ENCODE measurements at places on chromosomes 4 and X. TPM values are rescaled to one million over a fixed set of nuclear protein-coding genes. Genes with fewer than 3 reads are reported as not detected.

Gene SMARCA1
- 6.8 TPM for polyA plus RNA-seq

Gene ZAR1
- polyA plus RNA-seq, result not detected

Gene IL13RA1
- 12.9 TPM for polyA plus RNA-seq

Gene CXorf65
- not detected for polyA plus RNA-seq

Gene NUDT10
- 0.30 TPM for polyA plus RNA-seq

Gene ATP8A1
- 11.2 TPM for polyA plus RNA-seq

Gene FAT1
- polyA plus RNA-seq, result 26.6 TPM

Gene UGT2B15
- polyA plus RNA-seq, result 40.6 TPM

Gene CHIC1
- 3.6 TPM for polyA plus RNA-seq

Gene CWH43
- not detected for polyA plus RNA-seq

Gene P2RY8
- 0.38 TPM for polyA plus RNA-seq

Gene IBSP
- not detected for polyA plus RNA-seq

Gene BRS3
- 0.21 TPM for polyA plus RNA-seq

Gene RBM46
- polyA plus RNA-seq, result 0.04 TPM

Gene RLIM
- 5.6 TPM for polyA plus RNA-seq

Gene NOX1
- not detected for polyA plus RNA-seq

Gene FGF13
- polyA plus RNA-seq, result 0.49 TPM

Gene STARD8
- 3.0 TPM for polyA plus RNA-seq

Gene NLGN4X
- 0.11 TPM for polyA plus RNA-seq

Gene FABP2
- not detected for polyA plus RNA-seq

Gene DGAT2L6
- not detected for polyA plus RNA-seq

Gene DRP2
- polyA plus RNA-seq, result 0.02 TPM

Gene RHOXF1
- 0.61 TPM for polyA plus RNA-seq

Data from pancreas (tissue), 10 donors.